ENCODE measurements at places on chromosomes 3 and 15.

DNA sequence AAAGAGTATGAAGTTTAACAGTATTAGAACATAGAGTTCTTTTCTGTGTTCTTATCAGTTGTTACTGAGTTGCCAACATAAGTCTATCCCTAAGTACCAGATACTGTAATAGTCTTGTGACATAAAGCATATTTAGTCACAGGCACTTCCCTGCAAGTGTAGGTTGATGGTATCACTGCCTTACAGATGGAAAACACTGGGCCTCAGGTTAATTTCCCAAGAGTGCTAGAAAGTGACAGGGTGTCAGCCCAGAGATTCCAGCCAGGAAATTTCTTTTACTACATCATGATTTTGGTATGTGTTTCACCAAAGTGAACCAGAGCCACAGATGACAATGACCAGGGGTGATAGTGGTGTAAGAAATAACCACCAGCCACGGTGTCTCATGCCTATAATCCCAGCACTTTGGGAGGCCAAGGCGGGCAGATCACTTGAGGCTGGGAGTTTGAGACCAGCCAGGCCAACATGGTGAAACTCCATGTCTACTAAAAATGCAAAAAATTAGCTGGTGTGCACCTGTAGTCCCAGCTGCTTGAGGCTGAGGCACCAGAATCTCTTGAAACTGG is 3.2 kb downstream of the EIF1B start:
- no peak for DNase-seq

DNA sequence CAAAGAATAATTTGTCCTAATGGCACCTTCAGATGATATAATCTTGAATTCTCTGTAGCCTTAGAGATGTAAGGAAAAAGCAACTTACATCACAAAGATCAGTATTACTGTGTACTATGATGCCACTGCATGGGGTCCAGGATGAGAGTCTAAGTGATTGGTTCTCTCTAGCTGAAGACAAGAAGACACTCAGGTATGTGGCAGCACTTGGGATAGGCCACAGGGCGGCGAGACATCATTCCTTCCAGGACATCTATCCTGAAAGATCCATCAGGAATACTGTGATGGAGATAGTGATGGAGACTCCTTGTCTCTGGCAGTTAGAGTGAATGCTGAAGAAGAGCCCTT is 2.5 kb downstream of the CD200 start:
- no peak for DNase-seq

- no peak for DNase-seq
Observed at GRCh38 chr3:149593418-149594160, 64.2 kb downstream of the WWTR1 start.

GRCh38 chr3:99881121-99881524 is 63.5 kb downstream of the CMSS1 start:
- no peak for DNase-seq

GRCh38 chr3:107993771-107994170 is 97.1 kb downstream of the CD47 start:
- DNase-seq = no peak

DNA sequence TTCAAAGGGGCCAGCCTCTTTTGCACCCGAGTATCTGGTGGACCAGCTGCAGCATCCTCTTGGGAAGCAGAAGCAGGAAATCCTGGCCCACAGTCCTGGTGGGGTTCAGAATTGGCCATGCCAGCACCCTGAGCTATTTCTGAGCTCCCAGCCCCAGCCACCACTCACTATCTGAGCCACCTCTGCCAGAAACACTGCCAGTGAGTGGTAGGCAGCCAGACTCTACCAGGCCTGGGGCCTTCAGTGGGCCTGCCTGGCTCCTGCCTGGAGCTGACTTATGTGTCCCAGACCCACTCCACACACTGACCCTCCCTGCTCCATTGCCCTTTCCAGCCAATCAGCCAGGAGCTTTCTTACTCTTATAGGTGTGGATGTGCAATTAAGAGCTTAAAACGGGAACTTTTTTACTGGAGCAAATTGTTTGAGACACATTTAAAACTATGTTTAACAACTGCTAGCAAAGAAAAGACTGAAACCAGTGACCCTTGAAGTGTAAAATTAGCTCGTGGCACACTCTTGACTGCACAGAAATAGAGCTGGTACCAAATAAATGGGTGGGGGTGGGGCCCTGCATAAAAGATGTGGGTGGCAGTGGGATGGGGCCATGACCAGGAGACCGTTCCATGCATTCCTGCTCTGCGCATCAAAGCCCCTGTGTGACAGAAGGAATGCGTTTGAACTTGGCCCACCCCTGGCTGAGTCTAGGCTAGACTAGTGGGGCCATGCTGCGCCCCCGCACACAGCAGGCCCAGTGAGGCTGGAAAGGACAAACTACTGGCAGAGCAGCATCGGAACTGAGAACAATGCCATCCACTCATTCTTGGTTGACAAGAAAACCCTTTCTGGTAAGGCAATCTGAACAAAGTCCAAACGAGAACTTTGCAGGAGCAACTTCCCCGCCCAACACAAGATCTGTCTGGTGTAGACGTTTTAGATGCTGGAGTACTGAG is 48.0 kb downstream of the CTNNB1 start:
- no peak for DNase-seq

DNA sequence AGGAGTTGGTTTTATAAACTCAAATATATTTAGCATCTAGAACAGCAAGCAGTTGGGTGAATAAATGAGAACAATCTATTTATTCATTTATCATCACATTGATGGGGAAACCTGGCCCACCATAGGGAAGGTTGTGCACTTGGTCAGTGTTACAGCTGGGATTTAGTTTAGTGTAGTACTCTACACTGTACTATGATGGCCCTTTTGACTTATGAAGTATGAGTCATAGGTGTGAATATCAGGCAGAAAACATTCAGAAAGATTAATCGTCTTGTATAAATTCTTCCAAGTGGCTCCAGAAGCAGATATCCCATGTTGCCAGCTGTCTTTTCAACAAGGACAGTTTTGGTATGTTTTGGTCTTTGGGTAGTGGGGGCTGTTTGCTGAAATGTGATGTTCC is 38.0 kb downstream of the BBS4 start:
- DNase-seq = no peak

- DNase-seq = no peak
Observed at GRCh38 chr3:102510663-102511062, 75.8 kb downstream of the ZPLD1 start.

DNA sequence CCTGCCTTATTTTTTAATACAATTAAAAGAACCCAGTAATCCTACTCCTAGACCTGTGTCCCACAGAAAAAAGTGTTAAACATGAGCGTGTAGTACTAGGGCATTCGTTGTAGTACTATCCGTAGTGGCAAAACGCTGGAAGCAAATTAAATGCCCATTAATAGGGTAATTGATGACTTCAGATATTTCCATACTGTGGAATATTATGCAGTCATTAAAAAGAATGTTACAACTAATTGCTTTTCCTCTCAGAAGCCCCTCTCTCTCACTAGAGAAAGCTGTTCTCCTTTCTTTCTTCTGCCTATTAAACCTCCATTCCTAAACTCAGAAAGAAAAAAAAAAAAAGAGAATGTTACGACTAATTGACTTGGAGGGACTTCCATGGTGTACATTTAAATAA is 2.7 kb downstream of the BBS4 start:
- no peak for DNase-seq

DNA sequence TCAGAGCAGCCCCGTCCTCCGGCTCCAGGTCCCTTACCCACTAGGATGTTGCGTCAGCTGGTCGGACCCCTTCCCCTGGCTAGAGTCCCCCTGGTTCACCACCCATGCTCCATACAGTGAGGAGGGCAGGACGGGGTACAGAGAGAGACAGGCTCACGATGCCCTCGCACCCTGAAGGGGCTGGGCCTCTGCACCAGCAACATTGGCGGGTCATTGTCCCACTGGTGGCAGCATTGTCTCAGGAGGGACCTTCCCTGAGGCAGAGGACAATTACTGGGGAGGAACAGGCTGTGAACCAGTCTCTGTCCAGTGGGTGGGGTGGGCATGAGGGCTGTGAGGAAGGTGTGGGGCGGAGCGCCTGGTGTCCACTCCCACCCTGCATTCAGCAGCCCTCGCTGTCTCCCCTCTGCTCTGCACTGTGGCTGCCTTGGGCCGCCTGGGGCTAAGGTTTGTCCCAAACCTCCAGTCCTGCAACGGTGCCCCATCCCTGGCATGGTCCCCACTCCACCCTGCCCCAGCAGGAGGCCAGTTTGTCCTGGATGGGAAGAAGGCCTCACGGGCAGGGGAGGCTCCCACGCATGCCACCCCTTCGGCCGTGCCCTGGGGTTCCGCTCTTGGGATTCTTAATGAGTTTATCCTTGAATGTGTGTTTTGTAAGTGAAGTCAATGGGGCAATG is 48.0 kb upstream of the KLF13 start:
- DNase-seq = no peak

All from CMK (cell line).